ENCODE measurements at places on chromosomes 16 and 17.

DNA sequence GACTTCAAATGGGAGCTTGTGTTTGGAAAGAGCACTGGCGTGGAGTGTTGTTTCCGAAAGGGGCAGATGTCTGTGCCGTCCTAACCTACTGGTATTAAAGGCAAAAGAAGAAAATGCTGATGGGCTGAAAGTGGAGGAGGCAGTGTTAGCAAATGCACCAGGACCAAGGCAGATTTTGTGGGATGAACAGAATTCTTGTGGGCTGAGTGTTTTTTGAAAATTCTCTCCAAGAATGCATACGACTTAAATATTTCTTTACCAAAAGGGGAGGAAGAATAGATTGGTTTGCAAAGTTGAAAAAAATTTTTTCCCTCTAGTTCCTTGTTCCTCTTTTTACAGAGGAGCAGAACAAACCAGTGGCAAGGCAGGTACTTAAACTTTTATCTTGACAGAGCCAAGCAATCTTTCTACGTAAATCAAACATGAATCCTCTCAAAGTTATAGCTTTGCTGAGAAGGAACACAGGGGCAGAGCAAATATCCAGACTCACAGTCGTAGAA, 16.8 kb downstream of the MARCHF10 start:
- peak; percentile 81 for DNase-seq

- DNase-seq: no peak
These were observed 8.5 kb downstream of the TXNDC11 start for GRCh38 chr16:11734025-11734652.

DNA sequence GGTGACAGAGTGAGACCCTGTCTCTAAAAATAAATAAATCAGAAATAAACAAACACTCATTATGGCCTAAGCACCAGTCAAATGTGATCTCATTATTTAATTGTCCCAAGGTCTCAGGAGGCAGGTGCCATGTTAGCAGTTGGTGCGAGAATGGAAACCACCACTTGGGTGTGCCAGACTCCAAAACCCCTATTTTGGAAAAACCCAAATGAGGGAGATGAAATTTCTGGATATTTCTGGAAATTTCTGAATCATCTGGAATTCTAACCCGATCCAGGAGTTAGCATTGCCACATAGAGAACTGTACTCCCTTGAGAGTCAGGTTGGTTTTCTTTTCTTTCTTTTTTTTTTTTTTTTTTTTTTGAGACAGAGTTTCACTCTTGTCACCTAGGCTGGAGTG, 264.0 kb downstream of the XYLT1 start:
- DNase-seq: no peak

DNA sequence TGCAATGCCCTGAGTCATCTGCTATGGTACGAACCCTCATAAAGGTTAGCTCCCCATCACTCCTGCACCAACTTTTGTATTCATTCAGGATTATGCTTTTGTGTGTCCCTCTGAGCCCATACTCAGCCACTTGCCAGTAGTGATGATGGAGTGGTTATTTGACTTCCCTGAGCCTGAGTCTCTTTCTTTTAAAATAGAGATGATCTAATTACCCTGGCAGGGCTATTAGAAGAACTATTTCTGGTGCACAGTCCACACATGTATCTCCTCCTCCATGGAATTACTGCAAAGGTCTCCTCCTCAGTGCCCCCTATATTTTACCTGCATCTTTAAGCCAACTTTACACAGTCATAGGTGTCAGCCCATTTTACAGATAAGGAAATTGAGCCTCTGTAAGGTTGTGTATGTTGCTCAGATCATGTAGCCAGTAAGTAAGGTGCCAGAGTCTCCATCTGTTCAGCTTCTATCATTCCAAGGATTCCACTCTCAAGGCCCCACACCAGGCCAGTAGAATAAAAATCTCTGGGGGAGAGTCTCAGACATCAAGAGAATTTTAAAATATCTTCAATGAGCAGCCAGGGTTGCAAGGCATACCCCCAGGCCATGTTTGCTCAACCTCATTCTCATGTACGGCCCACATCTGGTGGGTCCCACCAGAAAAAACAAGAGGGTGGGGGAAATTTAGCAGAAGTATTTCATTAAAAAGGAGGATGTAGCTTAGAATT, 333.7 kb upstream of the HSBP1 start:
- DNase-seq: no peak

DNA sequence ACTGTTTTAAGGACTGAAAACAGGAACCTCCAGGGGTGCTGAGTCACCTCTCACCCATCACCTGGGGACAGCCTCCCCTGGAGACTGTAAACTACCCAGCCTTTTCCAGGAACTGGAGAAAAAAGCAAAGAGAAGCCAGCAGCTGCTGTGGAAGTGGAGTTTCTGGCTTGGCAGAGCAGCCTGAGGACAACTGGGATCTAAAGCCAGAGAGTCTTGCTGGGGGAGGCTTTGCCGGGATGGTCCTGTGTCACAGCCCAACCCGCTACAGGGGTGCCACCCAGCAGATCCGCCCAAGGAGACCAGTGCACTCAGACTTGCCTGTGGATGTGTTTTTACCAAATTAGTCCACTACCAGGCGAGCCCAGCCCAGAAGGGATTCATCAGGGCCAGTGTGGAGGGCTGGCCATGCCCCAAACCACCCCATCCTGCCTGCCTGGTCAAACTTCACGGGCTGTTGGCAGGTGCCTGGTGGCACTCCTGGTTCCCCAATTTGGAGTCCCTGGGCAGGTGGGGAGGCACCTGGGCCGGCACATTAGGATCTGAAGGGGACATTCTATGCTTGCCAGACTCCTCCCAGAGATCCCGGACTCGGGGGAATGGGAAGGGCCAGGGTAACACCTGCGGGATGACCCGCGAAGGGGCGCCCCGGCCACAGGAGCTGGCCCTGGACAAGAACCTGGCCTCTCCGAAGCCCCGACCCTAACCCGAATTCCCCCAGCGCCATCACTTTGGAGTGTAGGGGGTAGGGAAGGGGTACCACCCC, 771 bp downstream of the MSRB1 start:
- no peak for DNase-seq

GRCh38 chr16:12347365-12347764, 370.8 kb downstream of the SNX29 start:
- DNase-seq: no peak

DNA sequence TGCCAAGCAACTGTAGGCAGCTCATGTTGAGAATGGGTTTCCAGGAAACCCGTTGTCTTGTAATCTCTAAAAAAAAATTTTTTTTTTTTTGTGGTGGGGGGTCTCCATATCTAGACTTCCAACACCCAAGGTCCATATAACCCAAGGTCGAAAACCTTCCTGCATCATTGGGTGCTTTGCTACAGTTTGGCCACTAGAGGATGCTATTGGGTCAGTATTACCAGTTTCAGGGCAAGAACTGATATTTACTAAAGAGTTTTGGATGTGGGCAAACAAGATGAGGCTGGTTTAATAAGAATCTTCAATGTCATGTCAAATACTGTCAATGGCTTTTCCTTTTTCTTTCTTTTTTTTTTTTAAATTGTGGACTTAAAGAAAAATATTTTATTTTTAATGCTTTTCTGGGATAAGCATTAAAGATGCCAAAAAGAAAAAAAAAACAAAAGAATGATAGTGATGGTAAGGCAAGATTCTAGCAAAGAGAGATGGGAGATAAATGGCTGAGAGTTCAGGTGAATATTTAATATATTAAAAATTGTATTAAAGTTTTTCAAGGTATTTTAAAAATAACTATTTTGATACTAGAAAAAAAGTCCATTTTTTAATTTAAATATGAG, 62.2 kb downstream of the DHRS7C start:
- no peak for DNase-seq

- DNase-seq: no peak
These were observed 52.5 kb downstream of the ZFPM1 start for GRCh38 chr16:88505405-88506082.

- no peak for DNase-seq
These were observed 156.0 kb downstream of the CDH13 start for GRCh38 chr16:82782715-82783251.

GRCh38 chr16:11360641-11361373, 15.5 kb downstream of the RMI2 start:
- no peak for DNase-seq

DNA sequence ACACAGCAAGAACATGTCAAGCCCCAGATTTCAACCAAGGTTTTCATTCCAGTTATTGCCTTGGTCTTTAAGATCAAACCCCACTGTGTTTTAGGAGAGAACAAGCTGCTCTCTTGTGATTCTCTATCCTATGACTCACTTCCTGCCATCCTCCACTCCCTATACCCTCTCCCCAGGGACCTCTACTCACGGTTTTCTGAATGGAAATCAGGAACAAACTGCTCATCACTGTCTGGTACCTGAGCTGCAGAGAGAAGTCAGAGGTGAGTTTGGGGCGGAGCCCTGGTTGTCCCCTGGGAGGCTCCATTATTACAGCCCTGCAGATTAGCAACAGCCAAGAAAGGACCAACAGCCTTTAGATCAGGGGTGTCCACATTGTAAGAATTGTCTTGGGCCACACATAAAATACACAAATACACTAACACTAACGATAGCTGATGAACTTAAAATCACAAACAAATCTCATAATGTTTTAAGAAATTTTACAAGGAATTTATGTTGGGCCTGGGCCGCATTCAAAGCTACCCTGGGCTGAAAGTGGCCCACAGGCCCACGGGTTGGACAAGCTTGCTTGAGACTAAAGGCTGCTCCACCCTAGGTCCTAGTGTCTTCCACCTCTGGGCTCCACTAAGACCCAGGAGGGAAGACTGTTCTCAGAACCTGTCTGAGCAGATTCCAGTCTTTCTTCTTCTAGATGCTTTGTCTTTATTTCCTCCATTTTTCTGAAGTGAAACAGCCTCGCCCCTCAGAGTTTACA, 9.7 kb downstream of the ETV4 start:
- no peak for DNase-seq

- no peak for DNase-seq
These were observed 34.0 kb downstream of the WSB1 start for GRCh38 chr17:27327871-27328270.

GRCh38 chr16:77569406-77569805, 134.6 kb upstream of the ADAMTS18 start:
- DNase-seq: no peak

DNA sequence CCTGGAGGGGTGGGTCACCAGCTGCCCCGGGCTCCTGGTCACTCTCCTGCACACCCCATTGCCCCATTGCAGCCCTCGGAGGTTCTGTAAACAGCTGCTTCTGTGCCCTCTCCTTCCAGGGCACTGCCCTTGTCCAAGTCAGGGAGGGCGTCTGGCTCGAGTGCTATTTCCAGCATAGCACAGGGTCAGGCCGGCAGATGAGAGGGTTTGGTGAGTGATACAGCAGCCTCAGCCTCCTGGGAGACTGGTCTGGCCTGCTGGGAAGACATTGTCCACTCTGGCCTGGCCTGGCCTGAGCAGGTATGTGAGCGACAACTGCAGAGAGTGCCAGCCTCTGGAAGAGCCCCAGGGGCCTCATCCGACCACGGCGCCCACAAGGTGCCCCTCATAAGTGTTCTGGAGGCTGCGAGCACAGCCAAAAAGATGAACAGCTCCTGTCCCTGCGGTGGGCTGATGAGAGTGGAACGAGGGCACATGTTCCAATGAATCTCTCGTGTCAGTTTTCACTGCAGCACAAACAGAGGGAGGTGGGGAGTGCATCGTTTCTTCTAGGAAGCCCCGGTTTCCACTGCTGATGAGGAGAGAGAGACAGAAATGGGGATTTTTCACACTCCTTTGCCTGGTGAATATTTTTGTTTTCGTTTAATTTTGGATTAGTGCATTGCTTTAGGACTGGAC, 105.8 kb upstream of the SDK2 start:
- no peak for DNase-seq

- DNase-seq: no peak
These were observed 12.3 kb upstream of the SLC38A8 start for GRCh38 chr16:84054916-84055315.

GRCh38 chr17:77942112-77942988, 16.2 kb upstream of the TNRC6C start:
- no peak for DNase-seq

DNA sequence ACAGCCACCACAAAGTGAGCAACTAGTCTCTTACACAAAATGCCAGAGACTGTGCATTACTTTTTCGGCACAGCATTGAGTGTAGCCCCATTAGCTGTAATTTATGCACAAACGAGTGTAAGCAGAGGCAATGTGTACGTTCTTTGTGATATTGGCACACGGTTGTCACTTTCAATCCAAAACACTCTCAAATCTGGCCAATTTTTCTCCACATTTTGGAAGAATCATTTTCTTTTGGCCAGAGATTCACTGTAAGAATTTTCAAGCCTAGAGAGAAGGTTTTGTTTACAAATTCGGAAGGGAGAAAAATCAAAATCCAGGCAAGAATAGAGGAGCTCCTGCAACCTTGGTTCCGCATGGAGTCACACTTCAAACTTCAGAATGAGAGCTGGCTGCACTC, 15.4 kb upstream of the KIF2B start:
- DNase-seq: no peak

- no peak for DNase-seq
These were observed 54.0 kb downstream of the CNGB1 start for GRCh38 chr16:57916735-57917438.

GRCh38 chr16:55292491-55292890, 31.5 kb upstream of the IRX6 start:
- DNase-seq: no peak

DNA sequence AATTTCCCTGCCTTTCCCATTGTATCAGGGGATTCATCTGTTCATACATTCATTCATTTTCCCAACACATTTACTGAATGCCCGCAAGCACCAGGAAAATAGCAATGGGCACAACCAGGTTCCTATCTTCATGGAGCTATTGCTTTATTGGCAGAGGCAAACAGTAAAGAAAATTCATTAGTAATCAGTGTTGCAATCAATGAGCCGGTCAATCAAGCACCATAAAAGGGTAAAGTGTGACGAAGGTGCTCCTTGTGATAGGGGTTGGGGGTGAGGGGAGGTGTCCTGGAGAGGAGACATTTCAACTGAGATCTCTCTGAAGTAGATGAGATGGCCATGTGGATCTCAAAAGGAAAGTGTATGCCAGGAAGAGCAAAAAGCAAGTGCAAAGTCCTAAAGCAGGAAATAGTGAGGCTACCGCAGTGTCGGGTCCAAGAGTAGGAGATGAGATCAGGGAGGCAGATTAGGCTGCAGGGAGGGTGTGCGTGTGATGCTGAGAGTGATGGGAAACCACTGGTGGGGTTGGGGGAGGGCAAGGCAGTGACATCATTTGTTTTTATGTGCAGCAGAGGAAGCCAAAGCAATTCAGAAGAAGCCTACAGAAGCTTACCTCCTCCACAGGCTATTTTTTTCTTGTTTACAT, 28.4 kb downstream of the CDH13 start:
- peak; percentile 83 for DNase-seq

All from non-pigmented ciliary epithelial cell (primary cell).